Natural killer cell (primary cell): ENCODE measurements at places on chromosomes 11 and 22. TPM values are rescaled to one million over a fixed set of nuclear protein-coding genes. Genes with fewer than 3 reads are reported as not detected.

GRCh38 chr11:105825141-105825540 lies 196.9 kb downstream of the MSANTD4 start:
- H3K4me1 ChIP-seq, result no peaks in the 10 kb centered on the region
- no peaks in the 10 kb centered on the region for H3K36me3 ChIP-seq
- no peaks in the 10 kb centered on the region for H3K27me3 ChIP-seq
- H3K27ac ChIP-seq, result no peak overlapping the region

GRCh38 chr11:74839971-74840370 lies 91.3 kb downstream of the RNF169 start:
- no peak overlapping the region for H3K4me3 ChIP-seq
- H3K4me1 ChIP-seq, result no peaks in the 10 kb centered on the region
- no peak overlapping the region for H3K27ac ChIP-seq
- H3K27me3 ChIP-seq, result no peaks in the 10 kb centered on the region
- DNase-seq, result no peak

Gene IFITM2
- 1,080 TPM for total RNA-seq

DNA sequence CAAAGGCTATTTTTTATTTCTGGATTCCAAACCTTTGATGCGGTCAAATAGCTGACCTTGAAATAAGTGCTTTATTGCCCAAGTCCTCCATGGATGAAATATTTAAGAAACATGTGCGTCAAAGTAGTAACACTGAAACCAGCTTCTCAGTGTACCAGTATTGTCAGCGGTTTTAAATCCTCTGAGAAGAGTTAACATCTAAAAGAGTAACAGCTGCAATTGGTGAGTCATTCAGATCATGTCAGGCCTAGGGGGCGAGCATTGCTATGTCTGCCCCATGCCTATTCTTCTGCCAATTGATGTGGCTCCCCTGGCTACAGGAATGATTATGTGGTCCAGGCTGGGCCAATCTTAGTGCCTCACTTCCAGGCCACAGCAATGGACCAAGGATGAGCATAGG lies 263.3 kb upstream of the SORL1-AS1 start:
- H3K27me3 ChIP-seq, result no peaks in the 10 kb centered on the region
- H3K4me1 ChIP-seq, result no peaks in the 10 kb centered on the region
- no peaks in the 10 kb centered on the region for H3K36me3 ChIP-seq
- H3K4me3 ChIP-seq, result no peak overlapping the region
- no peak for DNase-seq

Gene ART1
- total RNA-seq, result not detected

Gene ARHGAP20
- not detected for total RNA-seq

- no peaks in the 10 kb centered on the region for H3K27me3 ChIP-seq
- no peak overlapping the region for H3K4me3 ChIP-seq
- peaks cover 3% of the 10 kb centered on the region for H3K36me3 ChIP-seq
- DNase-seq, result no peak
- peak overlapping the region; percentile 25 for H3K27ac ChIP-seq
These were observed 8.9 kb downstream of the TOM1 start for GRCh38 chr22:35308480-35309021.

Gene MEI1
- total RNA-seq, result 50.3 TPM

GRCh38 chr11:79078456-79078855 lies 362.4 kb downstream of the TENM4 start:
- no peaks in the 10 kb centered on the region for H3K36me3 ChIP-seq
- no peaks in the 10 kb centered on the region for H3K27me3 ChIP-seq
- H3K4me1 ChIP-seq, result no peaks in the 10 kb centered on the region
- no peak for DNase-seq
- H3K27ac ChIP-seq, result no peak overlapping the region

GRCh38 chr11:26704249-26704648 lies 17.6 kb downstream of the SLC5A12 start:
- H3K27ac ChIP-seq, result no peak overlapping the region
- no peaks in the 10 kb centered on the region for H3K36me3 ChIP-seq
- no peaks in the 10 kb centered on the region for H3K27me3 ChIP-seq
- DNase-seq, result no peak

DNA sequence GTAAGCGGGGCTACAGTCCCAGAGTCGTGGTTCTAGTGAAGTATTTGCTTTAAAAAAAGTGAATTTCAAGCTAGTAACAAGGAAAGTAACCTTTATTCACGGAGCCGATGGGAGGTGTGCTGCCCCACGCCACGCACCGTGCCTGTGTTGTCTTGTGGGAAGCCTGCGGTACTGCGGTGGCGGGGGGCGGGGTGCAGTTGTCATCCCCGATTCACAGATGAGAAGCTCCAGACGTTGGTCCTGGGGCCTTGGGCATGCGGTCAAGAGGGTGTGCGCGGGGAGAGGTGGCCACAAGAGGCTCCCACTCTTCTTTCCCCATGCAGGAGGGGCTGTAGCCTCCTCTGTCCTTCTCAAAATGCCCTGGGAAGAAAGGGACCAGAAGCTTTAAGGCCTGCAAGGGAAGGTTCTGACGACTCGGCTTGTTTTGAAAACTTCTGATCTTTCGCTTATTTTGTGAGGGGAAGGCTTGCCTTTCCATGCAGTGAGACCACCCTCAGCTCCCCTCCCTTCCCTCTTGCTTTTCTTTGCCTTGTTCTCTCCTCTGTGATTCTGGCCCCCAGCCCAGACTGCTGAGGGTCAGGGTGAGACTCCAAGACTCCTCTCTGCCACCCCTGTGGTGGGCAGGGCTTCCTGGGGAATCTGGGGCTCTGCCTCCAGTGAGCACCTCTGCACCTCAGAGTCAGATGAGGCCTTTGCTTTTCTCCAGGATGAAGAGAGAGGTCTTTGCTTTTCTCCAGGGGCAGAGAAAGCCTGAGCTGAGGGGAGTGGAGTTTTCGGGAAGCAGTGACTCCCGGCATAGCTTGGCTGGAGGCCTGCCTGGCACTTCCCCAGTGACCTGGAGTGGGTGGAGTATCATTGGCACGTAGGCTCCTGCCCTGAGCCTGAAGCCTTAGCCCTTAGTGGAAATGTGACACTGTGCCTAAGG lies 6.2 kb downstream of the GLB1L3 start:
- H3K36me3 ChIP-seq, result no peaks in the 10 kb centered on the region
- no peak for DNase-seq
- no peak overlapping the region for H3K4me3 ChIP-seq
- H3K27me3 ChIP-seq, result peaks cover 16% of the 10 kb centered on the region
- H3K27ac ChIP-seq, result no peak overlapping the region

GRCh38 chr22:35539910-35540594 lies 579 bp upstream of the RASD2 start:
- peaks cover 15% of the 10 kb centered on the region for H3K27me3 ChIP-seq
- peak; percentile 75 for DNase-seq
- peaks cover 26% of the 10 kb centered on the region for H3K4me1 ChIP-seq
- H3K27ac ChIP-seq, result no peak overlapping the region
